ENCODE measurements at places on chromosomes 6 and 20. TPM values are rescaled to one million over a fixed set of nuclear protein-coding genes. Genes with fewer than 3 reads are reported as not detected.
A peak's percentile ranks its signal among the peaks of the same experiment; 100 is the strongest.

DNA sequence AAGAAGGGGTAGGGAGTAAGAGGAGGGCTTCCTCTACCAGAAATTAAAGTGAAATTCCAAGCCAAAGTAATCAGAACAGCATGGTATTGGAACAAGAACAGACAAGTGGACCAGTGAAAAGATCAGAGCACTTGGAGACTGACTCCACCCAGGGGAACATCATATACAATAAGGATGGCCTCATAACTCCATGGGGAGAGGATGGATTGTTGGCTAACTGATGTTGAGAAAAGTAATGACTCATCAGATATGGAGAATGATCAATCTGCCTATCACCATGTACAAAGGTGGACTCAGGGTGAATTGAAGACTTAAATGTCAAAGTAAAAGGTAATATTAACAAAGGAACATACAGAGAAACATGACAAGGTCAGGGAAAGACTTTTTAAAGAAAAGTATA lies 12.8 kb downstream of the SLC22A3 start:
- no peak for DNase-seq

- DNase-seq, result peak; percentile 5
These were observed 808.1 kb downstream of the MAFB start for GRCh38 chr20:39880890-39881289.

GRCh38 chr20:44739942-44740341 lies 5.7 kb upstream of the KCNK15 start:
- no peak for DNase-seq

GRCh38 chr6:143807103-143807772 lies 35.9 kb upstream of the LTV1 start:
- no peak for DNase-seq

GRCh38 chr6:22906091-22906549 lies 336.8 kb downstream of the HDGFL1 start:
- DNase-seq, result peak; percentile 56

DNA sequence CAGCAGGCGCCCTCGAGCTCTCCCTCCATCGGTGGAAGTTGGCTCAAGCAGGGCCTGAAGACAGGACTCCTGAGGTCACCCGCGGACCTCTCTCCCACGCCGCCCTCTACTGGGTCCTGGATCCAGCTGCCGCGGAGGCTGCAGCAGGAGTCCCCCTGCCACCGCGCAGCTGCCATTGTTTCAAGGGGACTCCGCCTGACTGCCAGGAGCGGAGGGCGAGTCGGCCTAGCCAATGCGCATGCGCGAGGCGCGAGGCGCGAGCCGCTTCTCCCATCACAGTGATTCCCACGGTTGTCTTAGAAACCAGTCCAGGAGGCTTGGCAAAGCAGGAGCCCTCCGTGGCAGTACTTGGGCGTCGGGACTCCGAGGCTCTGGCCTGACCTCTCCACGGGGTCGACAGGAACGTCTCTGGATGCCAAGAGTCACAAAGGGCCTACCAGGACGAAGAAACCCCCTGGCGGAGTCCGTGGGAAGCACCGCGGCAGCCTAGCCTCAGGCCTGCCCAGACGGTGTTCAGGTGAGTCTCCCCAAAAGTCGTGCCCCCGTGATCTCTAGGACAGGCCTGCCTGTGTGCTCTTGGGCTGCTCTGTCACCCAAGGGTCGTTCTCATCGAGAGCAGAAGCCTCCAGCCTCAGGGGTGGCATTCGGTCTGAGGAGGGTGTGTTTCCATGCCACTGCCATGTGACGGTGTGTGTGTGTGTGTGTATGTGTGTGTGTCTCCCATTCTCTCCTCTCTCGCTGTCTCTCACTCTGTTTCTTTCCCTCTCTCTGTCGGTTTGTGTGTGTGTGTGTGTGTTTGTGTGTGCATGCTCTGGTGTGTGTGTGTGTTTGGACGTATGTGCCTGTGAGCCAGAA lies 290.6 kb upstream of the ZNF337 start:
- peak; percentile 67 for DNase-seq

DNA sequence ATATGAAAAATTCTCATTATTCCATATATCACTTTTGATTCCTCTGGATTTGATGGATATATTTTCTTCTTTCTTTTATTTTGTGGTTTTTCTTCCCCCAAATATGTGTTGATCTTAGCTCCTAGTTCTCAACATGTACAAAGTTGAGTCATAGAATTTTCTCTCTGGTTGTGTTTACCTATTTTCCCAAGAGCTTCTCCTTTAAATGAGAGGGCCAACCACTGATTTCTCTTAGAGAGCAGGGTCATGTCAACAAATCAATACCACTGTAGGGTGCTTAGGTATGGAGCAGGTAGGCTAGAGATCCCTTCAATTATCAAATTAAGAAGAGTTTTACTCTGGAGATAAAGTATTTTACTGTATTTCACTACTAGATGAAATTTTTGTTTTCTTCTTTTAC lies 145.7 kb downstream of the BMP5 start:
- DNase-seq, result no peak

- no peak for DNase-seq
These were observed 34.6 kb downstream of the HLA-F start for GRCh38 chr6:29757701-29758293.

- no peak for DNase-seq
These were observed 449.7 kb downstream of the CDKAL1 start for GRCh38 chr6:20983961-20984360.

DNA sequence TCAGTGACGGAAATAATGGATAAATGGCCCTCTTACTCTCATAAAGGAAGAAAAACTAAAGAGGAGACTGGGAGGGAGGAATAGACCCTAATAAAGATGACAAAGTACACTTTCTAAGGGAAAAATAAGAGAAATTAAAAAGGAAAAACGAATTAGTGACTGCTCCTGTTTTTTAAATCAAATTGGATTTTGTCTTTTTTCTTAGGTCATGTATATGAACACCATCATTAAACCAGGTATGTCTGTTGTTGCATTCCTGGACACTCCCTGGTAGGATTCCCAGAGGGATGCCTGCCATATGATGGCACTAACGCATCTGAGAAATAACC lies 59.4 kb upstream of the BTN3A2 start:
- DNase-seq, result no peak

DNA sequence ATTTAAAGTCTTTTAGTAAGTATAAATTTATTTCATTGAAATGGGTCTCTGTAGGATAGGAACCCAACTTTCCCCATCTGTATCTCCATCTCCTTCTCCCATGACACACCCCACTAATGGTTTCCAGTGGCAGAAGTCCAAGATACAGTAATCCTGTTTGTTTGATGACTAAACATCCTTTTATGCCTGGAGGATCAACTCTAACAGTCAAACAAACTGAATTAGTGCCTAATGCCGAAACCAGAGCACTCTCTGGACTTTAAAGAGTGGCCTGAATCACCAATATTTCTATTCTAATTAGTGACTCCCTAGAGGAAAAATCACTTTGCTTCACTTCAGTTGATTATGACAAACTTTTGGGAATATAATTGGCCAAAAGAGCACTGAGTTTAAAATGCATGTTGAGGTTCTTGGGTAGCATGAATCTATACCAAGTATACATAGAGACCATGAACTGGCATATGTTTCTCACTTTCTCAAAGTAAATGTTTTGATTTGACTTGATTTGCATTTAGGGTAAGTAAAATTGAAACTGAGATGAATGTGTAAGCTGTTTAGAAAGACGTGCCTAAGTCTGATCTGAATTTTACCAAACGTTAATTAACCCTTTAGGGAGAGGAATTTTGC lies 776.4 kb upstream of the NRSN1 start:
- peak; percentile 84 for DNase-seq

- no peak for DNase-seq
These were observed 91.7 kb upstream of the ELOVL5 start for GRCh38 chr6:53440336-53440945.

DNMT3B gene
- 6.8 TPM for total RNA-seq

NNAT gene
- total RNA-seq, result 10.7 TPM

SLC12A5 gene
- total RNA-seq, result 1.8 TPM

PCNA gene
- 161 TPM for total RNA-seq

MYCT1 gene
- 106 TPM for total RNA-seq

RBBP8NL gene
- not detected for total RNA-seq

SNRPB gene
- 323 TPM for total RNA-seq
